ENCODE measurements at places on chromosomes 1 and 21.

DNA sequence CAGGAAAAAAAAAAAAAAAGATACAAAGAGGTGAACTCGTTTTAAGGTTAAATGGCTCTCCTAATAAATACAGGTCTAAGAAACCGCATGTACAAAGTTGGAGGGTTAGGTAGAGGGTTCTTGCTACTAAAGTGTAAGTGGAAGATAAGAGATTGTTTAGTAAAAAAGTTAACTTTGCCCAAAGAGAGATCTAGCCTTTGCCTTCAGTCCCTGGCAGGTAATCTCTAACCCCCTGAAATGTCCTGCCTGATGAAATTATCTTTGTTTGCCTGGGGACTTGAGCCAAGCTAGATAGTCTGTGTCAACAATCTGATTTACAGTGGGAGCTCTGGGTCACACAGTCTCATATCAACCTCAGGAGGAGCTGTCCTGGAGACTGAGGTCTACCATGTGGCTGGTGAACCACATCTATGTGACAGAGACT lies 57.6 kb downstream of the TRIM33 start:
- H3K27me3 ChIP-seq, result no peaks in the 10 kb centered on the region
- H3K4me1 ChIP-seq, result peaks cover 4% of the 10 kb centered on the region
- DNase-seq, result no peak
- peaks cover 35% of the 10 kb centered on the region for H3K36me3 ChIP-seq
- H3K27ac ChIP-seq, result peak overlapping the region; percentile 24
- no peak overlapping the region for H3K4me3 ChIP-seq

DNA sequence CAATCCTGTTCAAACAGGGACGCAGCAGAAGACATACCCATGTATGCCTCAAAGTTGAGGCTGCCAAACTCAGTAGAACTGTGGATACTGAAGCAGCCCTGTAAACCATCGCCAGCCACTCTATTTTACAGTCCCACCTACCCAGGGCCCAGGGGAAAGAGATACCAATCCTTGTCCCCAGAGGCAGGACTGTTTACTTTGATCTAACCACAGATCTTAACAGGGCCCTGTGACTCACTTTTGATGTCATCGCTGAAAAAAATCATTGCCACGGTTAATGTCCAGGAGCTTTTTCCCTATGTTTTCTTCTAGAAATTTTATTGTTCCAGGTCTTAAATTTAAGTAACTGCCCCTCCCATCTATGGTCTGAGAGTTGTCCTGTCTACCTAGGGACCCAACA lies 538.4 kb upstream of the NCAM2 start:
- no peak overlapping the region for H3K4me3 ChIP-seq
- H3K36me3 ChIP-seq, result no peaks in the 10 kb centered on the region
- no peaks in the 10 kb centered on the region for H3K27me3 ChIP-seq

GRCh38 chr1:4027008-4027407 lies 126.9 kb upstream of the C1orf174 start:
- no peak overlapping the region for H3K27ac ChIP-seq
- no peaks in the 10 kb centered on the region for H3K4me1 ChIP-seq
- DNase-seq, result peak; percentile 58
- peaks cover 51% of the 10 kb centered on the region for H3K27me3 ChIP-seq

DNA sequence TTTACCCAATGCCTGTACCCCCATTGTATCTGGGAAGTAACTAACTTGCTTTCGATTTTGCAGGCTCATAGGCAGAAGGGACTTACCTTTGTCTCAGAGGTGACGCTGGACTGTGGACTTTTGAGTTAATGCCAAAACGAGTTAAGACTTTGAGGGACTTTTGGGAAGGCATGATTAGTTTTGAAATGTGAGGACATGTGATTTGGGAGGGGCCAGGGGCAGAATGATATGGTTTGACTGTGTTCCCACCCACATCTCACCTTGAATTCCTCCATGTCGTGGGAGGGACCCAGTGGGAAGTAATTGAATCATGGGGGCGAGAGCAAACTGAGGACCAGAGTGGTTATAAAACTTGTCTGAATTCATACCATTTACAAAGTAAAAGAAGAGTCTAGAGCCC lies 77.1 kb upstream of the HOOK1 start:
- peaks cover 18% of the 10 kb centered on the region for H3K4me1 ChIP-seq
- no peaks in the 10 kb centered on the region for H3K27me3 ChIP-seq
- DNase-seq, result no peak
- peaks cover 9% of the 10 kb centered on the region for H3K36me3 ChIP-seq

DNA sequence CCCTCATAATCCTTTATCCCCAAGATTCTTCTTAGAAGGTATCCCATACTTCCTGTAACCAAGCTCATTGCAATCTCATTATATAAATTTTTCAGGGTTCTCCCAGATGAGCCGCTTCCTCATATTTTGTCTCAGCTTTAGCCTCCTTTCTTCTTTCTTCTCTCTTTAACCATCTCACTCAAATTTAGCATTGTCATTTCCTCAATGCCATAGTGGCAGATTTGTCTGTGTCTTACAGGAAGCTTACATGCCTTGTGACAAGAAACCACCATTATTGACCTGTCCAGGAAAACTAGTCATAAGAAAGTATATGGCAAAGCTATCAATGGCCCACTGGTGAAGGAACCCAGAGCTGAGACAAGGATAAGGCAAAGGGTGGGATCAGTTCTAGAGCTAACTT lies 6.0 kb upstream of the FCRL2 start:
- no peaks in the 10 kb centered on the region for H3K36me3 ChIP-seq
- DNase-seq, result no peak
- H3K27me3 ChIP-seq, result no peaks in the 10 kb centered on the region
- H3K4me3 ChIP-seq, result no peak overlapping the region
- H3K27ac ChIP-seq, result no peak overlapping the region

GRCh38 chr1:240917976-240918375 lies 306.0 kb upstream of the GREM2 start:
- H3K27me3 ChIP-seq, result peaks cover 3% of the 10 kb centered on the region
- H3K4me1 ChIP-seq, result no peaks in the 10 kb centered on the region
- no peaks in the 10 kb centered on the region for H3K36me3 ChIP-seq
- peak overlapping the region; percentile 6 for H3K27ac ChIP-seq
- H3K4me3 ChIP-seq, result no peak overlapping the region

GRCh38 chr1:147545133-147545532 lies 3.8 kb downstream of the BCL9 start:
- DNase-seq, result no peak
- H3K4me1 ChIP-seq, result peaks cover 34% of the 10 kb centered on the region
- no peaks in the 10 kb centered on the region for H3K27me3 ChIP-seq
- no peak overlapping the region for H3K27ac ChIP-seq

DNA sequence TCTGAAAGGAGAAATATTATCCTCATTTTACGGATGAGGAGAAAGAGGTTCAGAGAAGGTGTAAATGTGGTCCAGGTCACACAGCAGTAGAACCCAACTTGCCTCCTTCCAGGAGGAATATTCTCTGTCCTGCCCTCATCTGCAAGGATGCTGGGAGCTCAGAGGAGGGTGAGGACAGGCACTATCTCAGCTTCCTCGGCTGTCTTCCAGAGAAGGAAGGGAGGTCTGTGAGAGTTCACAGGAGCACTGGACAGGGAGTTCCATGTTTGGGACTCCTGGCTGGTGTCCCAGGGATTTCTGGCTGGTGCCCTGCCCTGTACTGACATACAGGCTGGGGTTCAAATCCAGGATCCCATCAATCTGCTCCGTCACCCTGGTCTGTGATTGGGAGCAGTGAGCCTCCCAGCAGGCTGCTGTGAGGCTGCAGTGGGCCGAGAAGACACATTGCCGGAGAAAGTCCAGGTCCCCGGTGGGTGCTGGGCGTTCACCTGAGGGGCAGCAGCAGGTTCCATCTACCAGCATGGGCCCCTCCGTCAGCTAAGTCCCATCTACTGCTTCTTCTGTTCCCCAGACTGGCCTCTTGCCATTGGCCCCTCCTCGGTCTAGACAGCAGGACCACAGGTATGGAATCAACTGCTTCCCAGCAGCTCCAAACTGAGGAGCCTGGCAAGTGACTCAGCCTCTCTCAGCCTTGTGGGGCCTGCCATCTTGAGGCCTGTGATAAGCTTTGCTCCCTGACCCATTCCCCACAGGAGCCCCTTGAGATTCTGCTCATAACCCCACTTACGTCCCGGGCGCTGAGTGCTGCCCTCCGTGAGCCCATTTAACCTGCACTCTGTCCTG lies 8.5 kb upstream of the BSND start:
- H3K27ac ChIP-seq, result no peak overlapping the region
- H3K36me3 ChIP-seq, result no peaks in the 10 kb centered on the region
- H3K4me1 ChIP-seq, result peaks cover 11% of the 10 kb centered on the region

GRCh38 chr1:50172299-50172698 lies 63.6 kb downstream of the ELAVL4 start:
- no peak for DNase-seq
- H3K36me3 ChIP-seq, result no peaks in the 10 kb centered on the region
- H3K4me1 ChIP-seq, result no peaks in the 10 kb centered on the region

DNA sequence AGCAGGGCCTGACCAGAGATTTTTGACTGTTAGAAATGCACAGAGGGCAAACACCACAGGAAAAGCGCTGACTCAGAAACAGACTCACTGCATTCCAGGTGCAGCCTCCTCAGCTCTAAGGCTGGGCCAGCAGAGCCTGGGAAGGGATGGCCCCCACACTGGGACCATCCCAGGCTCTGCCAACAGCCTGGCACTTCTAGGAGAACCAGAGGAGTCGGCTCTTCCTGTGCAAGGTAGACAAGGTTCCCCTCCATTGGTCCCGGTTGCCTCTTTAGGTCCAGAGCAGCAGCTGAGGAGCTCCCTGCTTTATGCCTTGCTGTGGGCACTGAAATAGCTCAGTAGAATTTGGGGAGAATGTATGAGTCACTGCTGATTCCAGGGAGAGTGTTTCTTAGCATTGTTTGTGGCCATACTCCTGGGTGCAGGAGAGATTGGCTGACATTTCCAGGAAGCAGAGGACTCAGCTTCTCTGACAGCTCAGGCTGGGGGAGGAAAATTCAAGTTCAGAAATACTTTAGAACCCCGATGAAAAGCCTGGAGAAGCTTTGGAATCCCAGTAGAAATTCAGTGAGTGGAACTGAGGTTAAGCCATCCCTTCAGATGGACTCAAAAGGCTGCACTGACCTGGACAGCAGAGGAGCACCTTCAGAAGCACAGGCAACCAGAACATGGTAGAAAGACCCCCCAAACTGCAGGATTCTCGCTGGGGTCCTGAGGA lies 19.7 kb downstream of the PRAMEF1 start:
- no peak overlapping the region for H3K4me3 ChIP-seq
- no peaks in the 10 kb centered on the region for H3K36me3 ChIP-seq
- no peak overlapping the region for H3K27ac ChIP-seq
- H3K4me1 ChIP-seq, result no peaks in the 10 kb centered on the region
- peaks cover 10% of the 10 kb centered on the region for H3K27me3 ChIP-seq

DNA sequence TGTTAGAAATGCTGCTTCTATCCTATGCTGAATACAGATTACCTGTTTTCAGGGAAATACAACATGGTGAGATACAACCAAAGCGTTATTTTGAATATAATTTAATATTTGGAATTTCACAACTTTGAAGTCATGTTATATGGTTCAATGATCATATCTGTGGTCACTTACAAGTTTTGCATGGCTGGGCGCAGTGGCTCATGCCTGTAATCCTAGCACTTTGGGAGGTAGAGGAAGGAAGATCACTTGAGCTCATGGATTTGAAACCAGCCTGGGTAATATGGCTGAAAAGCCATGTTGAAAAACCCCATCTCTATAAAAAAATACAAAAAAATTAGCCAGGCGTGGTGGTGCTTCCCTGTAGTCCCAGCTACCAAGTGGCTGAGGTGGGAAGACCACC lies 57.9 kb downstream of the DOP1B start:
- no peaks in the 10 kb centered on the region for H3K27me3 ChIP-seq
- H3K27ac ChIP-seq, result no peak overlapping the region
- H3K4me3 ChIP-seq, result no peak overlapping the region
- H3K4me1 ChIP-seq, result peaks cover 10% of the 10 kb centered on the region
- H3K36me3 ChIP-seq, result peaks cover 26% of the 10 kb centered on the region

DNA sequence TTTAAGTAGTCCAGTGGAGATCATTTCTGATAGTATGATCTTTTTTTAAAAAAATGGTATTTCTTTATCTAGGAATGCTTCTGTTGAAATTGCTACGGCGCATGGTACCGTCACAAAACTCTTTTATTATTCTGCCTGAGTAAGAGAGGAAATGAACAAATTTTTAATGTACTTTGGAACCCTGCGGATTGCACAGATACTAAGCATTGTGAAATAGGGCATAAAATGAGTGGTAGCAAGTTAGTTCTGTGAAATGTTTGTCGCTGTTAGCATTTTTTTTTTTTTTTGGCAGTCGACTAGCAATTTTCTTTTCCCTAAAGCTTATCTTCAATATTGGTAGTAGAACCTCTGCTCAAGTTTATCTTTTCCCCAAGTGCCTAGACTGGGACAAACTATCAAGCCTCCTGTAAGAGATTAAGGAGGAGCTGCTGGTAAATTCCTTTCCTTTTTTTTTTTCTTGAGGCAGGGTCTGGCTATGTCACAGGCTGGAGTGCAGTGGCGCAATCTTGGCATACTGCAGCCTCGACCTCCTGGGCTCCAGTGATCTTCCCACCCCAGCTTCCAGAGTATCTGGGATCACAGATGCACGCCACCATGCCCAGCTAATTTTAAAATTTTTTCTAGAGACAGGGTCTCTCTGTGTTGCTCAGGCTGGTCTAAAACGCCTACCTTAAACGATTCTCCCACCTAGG lies 2.2 kb downstream of the ITSN1 start:
- peak overlapping the region; percentile 84 for H3K27ac ChIP-seq
- H3K36me3 ChIP-seq, result no peaks in the 10 kb centered on the region
- H3K4me3 ChIP-seq, result peak overlapping the region; percentile 88

- peaks cover 51% of the 10 kb centered on the region for H3K27me3 ChIP-seq
- peak overlapping the region; percentile 78 for H3K27ac ChIP-seq
- peaks cover 17% of the 10 kb centered on the region for H3K4me1 ChIP-seq
- no peak for DNase-seq
Measured at GRCh38 chr1:35577071-35577998, 4.2 kb downstream of the TFAP2E start.

DNA sequence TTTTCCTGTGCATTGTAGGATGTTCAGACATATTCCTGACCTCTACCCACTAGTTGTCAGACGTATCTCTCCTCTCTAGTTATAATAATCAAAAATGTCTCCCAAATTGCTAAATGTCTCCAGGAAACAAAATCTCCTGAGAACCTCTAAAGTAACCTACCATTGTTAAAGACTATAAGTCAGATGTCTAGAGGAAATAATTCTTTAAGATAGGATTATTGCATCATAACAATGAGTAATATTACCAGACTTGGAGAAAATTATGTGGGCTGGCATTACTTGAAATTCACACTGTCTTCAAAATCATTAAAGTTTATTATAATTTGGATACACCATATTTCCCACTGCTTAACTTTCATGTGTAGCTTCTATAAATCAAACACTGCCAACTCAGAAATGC lies 643.0 kb upstream of the ADGRL2 start:
- no peak overlapping the region for H3K27ac ChIP-seq
- peaks cover 21% of the 10 kb centered on the region for H3K4me1 ChIP-seq
- no peaks in the 10 kb centered on the region for H3K36me3 ChIP-seq
- no peak for DNase-seq
- no peaks in the 10 kb centered on the region for H3K27me3 ChIP-seq

DNA sequence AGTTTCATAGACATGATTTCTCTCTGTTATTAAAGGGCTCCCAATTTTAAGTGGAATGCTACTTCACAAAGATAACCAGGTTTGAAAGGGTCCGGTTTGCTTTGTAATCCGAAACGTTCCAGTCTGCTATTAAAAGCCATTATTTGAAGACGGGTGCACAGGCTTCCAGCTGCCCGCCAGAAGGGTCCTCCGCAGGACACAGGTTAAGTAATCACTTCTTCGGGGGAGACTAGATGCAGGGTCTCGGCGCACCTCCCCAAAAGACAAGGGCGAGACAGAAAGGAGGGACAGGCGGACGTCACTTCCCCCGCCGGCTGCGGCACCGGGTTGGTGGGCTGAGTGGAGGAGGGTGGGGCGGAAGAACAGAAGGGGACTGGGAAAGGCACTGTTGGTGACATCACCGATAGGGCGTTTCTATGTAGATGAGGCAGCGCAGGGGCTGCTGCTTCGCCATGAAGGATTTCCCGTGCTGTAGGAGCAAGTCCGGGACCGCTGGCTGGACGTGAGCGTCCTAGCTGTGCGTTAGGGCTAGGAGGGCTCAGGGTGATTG lies 8.9 kb downstream of the RNU1-2 start:
- peak; percentile 95 for DNase-seq
- H3K27me3 ChIP-seq, result no peaks in the 10 kb centered on the region
- no peak overlapping the region for H3K27ac ChIP-seq
- no peaks in the 10 kb centered on the region for H3K36me3 ChIP-seq
